B cell (primary cell): ENCODE measurements at places on chromosomes 7 and 10. TPM values are rescaled to one million over a fixed set of nuclear protein-coding genes. Genes with fewer than 3 reads are reported as not detected.

The TMEM270 gene
- not detected in 2 replicates for total RNA-seq

The GPC2 gene
- total RNA-seq: 4.1 and 6.1 TPM in 2 replicates

DNA sequence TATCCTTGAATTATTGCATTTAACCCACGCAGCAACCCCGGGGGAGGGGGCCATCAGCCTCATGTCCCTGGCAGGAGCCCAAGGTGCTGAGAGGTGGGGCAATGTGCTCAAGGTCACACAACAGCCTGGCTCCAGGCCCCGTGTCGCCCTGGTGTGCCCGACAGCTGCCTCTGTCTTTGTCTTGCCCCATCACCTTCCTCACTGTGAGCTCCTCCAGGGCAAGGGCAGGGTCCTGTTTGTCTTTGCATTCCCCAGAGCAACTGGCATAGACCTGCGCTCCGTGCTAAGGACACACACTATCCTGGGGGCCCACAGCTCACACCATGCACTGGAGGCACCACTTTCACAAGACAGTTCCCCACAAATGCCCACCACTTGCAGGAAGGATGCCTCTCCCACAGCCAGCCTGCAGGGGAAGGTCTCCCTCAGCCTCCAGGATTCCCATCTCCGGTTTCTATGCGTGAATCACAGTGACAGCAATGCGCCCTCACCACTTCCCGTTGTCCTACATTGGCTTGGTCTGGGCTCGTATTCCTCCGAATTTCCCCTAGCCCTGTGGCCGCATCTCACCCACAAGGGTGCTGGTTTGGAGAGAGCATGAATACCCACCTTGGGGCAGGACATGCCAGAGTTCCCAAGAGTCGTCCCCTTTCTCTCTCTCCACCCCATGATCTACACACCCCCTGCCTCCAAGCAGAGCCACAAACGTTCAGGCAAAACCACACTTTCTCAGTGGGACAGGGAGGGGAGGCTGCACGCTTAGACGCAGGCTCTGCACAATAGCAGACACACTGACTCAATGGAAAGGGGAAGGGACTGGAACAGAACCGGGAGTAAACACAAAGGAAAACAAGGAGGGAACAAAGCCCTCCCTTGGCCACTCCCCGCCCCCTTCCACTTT is 10.3 kb downstream of the ITPRIP start:
- no peak overlapping the region for H3K4me3 ChIP-seq
- H3K36me3 ChIP-seq: no peaks in the 10 kb centered on the region
- peaks cover 92% of the 10 kb centered on the region for H3K4me1 ChIP-seq
- H3K27me3 ChIP-seq: no peaks in the 10 kb centered on the region
- no peak for DNase-seq
- peak overlapping the region; percentile 58 for H3K27ac ChIP-seq

DNA sequence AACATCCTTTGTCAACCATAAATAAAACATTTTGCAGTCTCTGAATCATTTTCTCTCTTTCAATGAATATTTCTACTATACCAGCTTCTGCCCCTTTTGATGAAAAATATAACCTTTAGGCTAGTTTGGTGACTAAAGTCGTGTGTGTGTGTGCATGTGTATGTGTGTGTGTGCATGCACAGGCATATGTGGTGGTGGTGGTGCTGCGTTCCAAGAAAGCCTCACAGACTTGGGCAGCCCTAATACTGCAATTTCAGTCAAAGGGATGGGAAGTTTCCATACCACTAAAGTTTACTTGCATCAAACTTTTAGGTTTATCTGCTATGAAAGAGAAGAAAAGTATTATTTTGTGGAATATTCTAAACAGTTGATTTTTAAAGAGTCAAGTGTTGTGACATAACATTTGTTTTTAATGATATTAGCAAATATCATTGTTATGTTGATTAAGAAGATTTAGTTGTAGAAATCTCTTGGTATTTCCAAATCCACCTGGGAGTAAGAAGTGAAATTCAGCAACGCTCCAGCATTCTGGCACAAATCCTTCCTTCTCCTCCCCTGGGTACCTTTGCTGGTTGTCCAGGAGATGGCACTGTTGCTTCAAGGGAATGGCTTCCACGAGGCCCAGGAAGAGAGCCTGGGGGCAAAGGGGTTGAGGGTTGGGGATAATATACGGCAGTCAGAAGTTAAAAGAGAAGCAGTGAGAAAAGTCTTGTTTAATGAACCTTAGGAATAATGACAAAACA is 41.5 kb downstream of the ASB4 start:
- H3K27ac ChIP-seq: no peak overlapping the region
- H3K27me3 ChIP-seq: no peaks in the 10 kb centered on the region
- no peak overlapping the region for H3K4me3 ChIP-seq
- H3K4me1 ChIP-seq: no peaks in the 10 kb centered on the region

GRCh38 chr7:155694851-155695250 is 50.4 kb downstream of the RBM33 start:
- H3K27ac ChIP-seq: no peak overlapping the region
- H3K36me3 ChIP-seq: peaks cover 11% of the 10 kb centered on the region
- H3K27me3 ChIP-seq: no peaks in the 10 kb centered on the region
- DNase-seq: no peak
